Right atrium auricular region (tissue), 2 donors: ENCODE measurements at places on chromosomes 1 and 21. TPM values are rescaled to one million over a fixed set of nuclear protein-coding genes. Genes with fewer than 3 reads are reported as not detected.

The GNAT2 gene
- 0.59 TPM for total RNA-seq

The IL19 gene
- total RNA-seq = not detected

The GUCA2A gene
- not detected for total RNA-seq

The PCP4 gene
- total RNA-seq = 6.6 TPM

DNA sequence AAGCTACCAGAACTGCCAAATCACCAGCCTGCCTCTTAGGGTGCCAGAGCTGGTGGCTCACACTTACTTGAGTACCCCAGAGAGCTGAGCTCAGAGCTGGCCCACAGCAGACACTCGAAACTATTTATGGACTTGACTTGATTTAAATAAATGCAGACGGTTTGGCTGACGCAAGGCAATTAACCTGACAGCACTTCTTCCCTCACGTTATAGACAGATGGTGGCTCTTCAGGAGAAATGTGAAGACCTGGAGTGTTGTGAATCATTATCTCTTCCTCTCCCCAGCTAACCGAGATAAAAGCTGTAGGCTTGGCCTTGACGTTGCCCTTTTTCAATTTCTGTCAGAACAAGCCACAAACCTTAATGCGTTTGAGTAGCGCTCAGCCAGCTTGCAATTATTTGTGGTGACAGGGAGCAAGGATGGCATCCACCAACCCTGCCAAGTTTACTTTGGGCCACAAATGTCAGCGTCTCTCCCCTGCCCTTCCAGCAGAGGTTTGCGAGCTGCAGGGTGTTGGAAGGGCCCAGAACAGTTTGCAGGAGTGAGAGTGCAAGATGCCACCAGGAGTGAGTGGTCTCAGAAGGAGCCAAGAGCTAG is 34.0 kb upstream of the BCAR3 start:
- no peak for DNase-seq

- no peak for DNase-seq
Observed at GRCh38 chr1:94623560-94624148, 82.1 kb upstream of the F3 start.

DNA sequence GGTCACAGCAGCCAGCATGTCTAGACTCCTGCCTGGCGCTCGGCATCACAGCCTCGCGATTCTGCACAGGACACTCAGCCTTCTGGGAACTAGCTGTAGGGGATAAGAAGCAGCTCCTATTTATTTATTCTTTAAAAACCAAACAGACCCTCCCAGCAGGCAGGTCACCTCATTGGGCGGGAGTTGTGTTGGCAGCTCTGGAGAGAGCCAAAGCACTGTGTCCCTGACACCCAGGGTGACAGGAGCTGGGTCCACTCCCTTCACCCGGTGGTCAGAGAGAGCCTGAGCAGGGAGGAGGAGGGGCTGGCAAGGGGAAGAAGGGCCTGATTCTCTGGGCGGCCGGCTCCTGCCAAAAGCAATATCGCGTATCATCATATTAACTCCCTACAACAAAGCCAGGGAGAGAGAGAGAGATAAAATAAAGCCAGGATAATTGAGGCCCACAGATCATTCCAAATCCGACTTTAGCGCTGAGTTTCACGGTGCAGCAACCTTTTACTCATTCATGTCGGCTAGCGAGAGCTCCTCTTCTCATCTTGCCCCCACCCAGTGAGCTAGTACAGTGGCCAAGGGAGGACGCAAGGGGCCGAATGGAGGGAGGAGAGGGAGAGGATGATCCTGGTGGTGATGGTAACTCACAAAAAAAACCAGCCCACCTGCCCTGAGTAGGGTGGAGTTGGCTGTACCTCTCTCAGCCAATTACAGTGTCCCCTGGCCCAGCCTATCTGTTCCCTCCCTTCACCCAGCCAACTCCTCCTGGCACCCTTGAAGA is 79.8 kb upstream of the IFFO2 start:
- no peak for DNase-seq

DNA sequence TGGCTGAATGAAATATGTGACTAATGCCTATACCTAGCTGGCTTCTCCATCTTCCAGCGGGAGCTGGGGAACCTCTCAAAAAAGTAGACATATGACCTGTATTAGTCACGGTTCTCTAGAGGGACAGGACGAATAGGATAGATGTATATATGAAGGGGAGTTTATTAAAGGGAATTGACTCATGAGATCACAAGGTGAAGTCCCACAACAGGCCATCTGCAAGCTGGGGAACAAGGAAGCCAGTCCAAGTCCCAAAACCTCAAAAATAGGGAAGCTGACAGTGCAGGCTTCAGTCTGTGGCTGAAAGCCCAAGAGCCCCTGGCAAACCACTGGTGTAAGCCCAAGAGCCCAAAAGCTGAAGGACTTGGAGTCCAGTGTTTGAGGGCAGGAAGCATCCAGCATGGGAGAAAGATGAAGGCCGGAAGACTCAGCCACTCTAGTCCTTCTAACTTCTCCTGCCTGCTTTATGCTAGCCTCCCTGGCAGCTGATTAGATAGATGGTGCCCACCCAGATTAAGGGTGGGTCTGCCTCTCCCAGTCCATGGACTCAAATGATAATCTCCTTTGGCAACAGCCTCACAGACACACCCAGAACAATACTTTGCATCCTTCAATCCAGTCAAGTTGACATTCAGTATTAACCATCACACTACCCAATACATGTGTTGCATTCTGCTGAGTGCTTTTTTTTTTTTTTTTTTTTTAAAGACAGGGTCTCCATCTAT is 19.6 kb downstream of the OLIG1 start:
- no peak for DNase-seq

DNA sequence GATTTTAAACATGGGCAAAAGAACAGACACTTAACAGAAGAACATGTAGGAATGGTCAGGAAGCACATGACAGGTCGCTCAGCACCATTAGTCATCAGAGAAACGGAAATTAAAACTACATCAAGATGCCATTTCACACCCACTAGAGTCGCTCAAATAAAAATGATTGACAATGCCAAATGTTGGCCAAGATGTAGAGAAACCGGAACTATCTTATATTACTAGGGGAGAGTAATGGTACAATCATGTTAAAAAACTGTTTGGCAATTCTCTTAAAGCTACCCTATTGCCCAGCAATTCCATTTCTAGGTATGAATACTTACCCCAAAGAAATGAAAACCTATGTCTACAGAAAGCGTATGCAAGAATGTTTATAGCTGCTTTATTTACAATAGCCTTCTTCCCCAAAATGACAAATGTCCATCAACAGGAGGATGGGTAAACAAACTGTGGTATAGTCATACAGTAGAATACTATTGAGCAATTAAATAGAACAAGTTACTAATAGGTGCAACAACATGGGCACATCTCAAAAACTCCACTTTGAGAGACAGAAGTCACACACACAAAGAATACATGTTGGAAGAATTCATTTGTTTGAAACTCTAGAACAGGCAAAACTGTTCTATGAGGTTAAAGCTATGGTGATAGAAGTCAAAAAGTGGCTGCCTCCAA is 92.8 kb downstream of the ETS2 start:
- no peak for DNase-seq
